Stimulated activated CD4-positive, alpha-beta T cell treated with anti-CD3 and anti-CD28 coated beads, Interleukin-1b, Interleukin-23, amount 100 ng/mL, for 1 hour (primary cell): ENCODE measurements at places on chromosomes 7 and 10.

DNA sequence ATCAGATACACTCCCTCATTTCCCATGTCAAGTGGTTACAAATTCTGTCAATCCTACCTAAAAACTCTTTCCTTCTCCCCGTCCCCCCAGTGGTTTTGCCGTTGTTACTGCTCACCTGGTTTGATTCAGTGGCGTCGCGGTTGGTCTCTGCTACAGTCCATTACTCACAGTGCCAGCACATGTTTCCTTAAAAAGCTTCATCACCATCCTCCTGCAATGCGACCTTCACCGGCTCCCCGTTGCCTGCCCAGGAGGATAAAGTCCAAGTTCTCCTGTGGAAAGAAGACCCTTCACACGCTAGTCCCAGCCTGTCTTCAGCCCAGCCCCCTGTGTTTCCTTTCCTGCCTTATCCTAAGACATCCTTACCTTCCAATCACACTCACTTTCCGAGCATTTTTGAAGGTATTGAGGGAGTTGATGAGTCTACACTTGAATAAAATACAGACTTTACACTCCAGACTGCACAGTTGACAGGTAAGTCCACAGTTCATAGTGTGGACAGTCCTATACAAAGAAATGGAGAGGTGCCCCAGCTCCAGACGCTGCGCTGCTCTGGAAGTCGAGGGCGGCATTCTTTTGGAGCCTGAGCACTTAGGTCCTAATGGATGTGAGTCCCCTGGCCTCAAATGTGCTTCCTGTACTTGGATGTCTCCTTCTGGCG, 3.4 kb upstream of the LARP4B start:
- DNase-seq: no peak

GRCh38 chr10:108597031-108597430, 1326.3 kb downstream of the XPNPEP1 start:
- DNase-seq: no peak

DNA sequence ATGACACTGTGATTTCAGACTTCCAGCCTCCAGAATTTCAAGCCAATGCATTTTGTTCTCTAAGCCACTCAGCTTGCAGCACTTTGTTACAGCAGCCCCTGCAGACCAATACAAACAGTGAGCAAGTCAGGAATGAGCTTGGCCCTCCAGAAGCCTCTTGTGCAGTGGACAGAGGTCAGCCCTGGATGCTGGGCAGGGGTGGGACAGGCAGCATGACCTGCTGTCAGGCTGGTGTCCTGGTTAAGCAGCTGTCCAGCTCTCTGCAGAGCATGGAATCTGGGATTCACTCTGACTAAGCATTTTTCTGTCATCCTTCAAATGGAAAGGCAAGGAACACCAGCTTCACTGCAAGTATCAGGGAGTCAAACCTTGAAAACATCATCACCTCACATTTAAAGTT, 85.5 kb upstream of the GDF10 start:
- DNase-seq: no peak

DNA sequence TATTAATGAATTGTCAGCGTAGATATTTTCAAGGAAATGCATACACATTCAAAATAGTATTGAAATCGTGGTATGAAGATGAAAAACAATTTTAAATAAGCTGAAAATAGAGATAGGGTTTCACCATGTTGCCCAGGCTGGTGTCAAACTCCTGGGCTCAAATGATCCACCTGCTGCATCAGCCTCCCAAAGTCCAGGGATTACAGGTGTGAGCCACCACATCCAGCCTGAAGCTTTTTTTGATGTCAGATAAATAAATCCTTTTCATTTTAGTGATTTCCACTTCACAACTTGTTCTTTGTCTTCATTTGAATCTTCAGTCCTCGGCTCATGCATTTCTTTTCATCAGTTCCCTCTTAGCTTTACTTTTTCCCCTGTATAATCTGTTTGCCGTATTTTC, 4.6 kb downstream of the CDK13 start:
- DNase-seq: no peak

DNA sequence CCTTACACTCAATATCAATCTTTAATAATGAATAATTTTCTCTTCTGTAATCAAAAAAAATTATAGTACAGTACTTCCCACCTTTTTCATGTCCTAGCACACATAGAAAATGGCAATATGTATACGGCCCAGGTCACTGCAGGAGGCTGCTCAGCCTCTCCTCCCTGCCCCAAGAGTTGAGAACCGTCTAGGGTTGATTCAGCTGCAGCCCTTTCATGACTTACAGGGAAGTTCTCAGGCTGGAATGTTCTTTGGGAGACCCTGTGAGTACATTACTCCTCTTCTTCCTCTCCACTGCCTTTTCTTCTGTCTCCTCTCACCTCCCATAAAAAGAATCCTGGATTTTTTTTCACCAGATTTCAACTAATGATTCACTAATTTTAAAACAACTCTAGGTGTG, 180.0 kb downstream of the HDAC9 start:
- DNase-seq: no peak

GRCh38 chr10:59517341-59517899, 155.1 kb upstream of the FAM13C start:
- no peak for DNase-seq

- DNase-seq: no peak
Measured at GRCh38 chr7:39271402-39271801, 293.7 kb downstream of the POU6F2 start.

- no peak for DNase-seq
Measured at GRCh38 chr10:77385315-77385714, 252.3 kb downstream of the KCNMA1 start.

DNA sequence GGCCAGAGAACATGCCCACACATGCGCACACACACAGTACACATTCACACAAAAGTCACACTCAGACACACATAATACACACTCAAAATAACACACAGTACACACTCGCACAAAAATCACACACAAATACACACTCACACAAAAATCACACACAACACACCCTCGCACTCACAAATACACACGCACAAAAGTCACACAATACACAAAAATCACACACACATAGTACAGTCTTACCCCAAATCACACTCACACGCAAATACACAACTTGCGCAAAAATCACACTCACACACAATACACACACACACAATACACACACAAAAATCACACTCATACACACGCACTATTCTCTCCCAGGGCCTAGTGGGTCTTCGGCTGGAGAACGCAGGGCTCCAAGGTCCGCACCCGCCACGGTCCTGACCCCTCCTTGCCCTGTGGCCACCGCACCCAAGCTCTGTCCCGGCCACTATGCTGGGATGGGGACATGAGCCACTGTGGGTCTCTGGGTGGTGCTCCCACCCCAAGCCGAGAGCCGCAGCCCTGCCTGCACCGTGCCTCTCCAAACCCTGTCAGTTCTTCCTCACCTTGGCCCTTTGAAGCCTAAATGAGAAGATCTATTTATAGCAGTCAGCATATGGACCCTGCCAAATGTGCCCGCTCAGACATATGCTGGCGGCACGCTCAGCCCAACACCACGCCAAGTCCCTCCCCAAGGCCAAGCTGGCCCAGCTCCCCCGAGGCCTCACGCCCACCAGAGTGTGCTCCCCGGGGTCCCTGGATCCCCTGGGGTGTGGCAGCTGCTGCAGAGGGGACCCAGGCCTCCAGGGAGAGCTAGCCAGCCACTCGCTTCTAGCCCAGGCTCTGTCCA, 55.9 kb downstream of the ELFN1 start:
- DNase-seq: no peak

- no peak for DNase-seq
Measured at GRCh38 chr7:39349452-39350123, 216.6 kb upstream of the YAE1 start.

- no peak for DNase-seq
Measured at GRCh38 chr7:30226614-30227268, 57.7 kb upstream of the ZNRF2 start.

DNA sequence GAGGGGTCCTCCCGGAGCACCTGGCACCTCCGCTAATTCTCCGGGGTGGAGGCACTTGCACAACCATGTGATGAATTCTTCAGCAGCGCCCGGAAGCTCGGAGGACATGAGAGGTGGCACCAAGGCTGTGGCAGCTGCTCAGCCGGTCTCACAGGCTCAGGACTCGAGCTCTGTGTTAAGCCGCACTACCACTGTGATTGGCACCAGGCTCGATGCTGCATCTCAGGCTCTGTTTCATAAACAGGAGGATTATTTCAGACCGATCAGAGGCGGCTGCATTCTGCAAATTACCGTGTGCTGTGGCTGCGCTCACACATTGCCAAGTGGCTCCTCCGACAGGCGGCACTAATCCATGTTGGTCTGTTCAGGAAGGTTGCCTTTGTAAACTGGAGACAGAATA, 495.2 kb downstream of the DNAJB6 start:
- DNase-seq: no peak

DNA sequence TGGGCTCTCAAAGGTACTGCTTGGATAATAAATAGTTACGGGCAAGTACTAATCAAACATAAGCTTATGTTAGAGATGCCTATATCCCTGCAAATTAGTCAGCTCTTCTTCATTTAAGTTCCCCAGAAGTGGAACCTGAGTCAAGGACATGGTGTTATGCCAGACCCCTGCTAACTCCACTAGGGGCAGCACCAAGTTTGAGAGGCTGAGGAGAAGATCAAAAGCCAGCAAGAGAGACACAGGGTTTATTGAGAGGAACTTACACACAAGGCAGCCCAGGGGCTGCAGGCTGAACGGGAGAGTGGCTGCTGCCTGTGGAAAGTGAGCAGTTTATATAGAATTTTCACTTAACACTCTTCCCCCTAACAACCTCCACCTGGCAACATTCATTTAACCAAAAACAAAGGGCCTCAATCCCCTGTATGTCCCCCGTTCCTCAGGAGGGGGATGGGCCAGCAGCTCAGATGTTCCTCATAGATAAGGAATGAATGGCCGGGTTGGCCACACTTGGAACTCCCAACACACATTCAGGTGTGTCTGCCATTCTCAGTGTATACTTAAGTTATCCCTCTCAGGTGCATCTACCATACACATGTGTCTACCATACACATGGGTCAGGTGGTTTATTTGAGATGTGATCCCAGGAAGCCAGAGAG, 62.6 kb upstream of the GHITM start:
- no peak for DNase-seq

GRCh38 chr10:62748386-62748785, 56.1 kb upstream of the ADO start:
- no peak for DNase-seq

GRCh38 chr10:15369256-15370211, 1.6 kb downstream of the FAM171A1 start:
- DNase-seq: no peak
